HS-5 (cell line): ENCODE measurements at places on chromosomes 5 and 9.

DNA sequence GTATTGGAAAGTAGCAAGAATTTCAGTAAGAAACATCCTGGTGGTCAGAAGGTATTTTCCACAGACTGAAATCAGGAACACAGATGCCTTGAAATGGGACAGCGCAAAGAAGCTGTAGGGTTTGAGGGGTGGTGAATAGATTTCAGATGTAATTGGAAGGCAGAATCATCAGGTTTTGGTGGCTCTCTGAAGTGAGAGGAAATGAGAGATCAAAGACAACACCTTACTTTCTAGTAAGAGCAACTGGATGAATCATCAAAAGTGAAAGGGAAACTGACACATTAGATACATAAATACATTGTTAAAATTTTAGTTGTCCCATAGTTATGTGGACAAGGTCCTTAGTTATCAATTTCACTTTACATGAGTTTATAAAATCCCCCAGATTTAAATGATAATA lies 188.2 kb upstream of the SLC27A6 start:
- DNase-seq, result no peak

- peak; percentile 29 for DNase-seq
Measured at GRCh38 chr5:83972236-83972635, 251.6 kb upstream of the HAPLN1 start.

GRCh38 chr9:89822996-89823395 lies 218.2 kb downstream of the GADD45G start:
- no peak for DNase-seq

DNA sequence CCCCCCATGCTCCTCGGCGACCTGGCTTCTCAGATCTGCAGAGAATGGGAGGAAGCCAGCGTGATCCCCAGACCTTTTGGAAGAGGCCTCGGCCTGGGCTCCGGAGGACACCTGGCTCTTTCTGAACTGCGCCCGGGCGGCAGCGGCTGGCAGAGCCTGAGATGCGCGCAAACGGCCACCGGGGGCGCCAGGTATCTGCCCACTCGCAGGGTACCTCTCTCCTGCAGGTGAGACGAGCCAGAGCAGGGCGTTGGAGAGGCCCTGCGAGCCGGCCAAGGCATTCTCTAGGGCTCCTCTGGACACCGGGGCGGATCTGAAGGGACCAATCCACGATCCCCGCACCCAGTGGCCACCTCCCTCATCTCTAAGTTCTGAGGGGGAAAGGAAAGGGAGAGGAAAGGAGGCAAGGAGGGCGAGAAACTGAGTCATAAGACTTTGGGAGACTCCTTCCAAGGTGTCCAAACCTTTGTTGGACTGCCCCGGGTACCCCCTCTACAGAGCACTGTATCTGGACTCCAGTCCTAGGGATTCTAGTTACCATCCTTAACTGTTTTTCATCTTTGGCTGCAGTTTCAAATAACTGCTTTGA lies 55.0 kb upstream of the SLC46A2 start:
- DNase-seq, result no peak

DNA sequence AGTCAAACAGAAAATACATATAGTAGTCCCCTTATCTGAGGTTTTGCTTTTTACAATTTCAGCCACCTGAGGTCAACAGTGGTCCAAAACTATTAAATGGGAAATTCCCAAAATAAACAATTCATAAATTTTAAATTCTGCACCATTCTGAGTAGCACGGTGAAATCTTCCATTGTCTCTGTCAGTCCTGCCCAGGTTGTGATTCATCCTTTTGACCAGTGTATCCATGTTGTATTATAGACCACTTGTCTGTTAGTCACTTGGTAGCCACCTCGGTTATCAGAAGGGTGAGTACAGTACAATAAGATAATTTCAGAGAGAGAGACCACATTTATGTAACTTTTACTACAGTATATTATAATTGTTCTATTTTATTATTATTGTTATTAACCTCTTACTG lies 2.8 kb downstream of the CCDC152 start:
- no peak for DNase-seq

DNA sequence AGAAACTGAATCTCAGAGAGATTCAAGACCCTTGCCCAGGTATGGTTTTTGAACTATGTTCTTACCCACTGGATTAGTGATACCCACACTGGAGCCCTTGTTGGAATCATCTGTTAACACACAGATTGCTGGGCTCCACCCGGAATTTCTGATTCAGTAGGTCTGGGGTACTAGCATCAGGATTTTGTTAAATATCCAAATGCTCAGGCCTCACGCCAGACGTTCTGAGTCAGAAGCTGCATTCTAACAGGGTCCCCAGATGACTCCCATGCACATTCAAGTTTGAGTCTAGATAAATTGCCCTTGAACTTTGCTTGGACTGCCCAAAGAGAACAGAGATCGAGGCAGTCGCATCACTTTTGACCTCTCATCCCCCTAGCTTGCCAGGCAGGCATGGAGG lies 182.0 kb upstream of the WWC1 start:
- DNase-seq, result no peak

- DNase-seq, result no peak
Measured at GRCh38 chr5:151219789-151220188, 4.1 kb downstream of the CCDC69 start.

GRCh38 chr5:127563136-127563535 lies 45.7 kb downstream of the PRRC1 start:
- DNase-seq, result no peak

DNA sequence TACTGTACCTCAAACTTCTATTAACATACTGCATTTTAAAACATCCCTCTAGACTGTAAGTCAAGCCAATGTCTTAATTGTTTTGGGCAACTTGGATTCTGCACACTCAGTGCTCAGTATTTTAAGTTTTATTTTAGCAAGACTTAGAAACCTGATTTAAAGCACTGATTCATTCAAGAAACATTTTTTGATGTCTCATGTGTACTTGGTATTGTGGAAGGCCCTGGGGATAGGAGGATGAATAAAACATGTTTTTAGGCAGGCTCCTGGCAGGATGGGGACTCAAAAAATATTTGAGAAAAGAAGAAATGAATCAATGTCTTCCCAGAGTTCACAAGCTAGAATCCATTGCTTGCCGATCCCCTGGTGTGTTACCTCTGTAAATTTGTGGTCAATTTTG lies 334.0 kb upstream of the PUM3 start:
- DNase-seq, result peak; percentile 41

- DNase-seq, result peak; percentile 77
Measured at GRCh38 chr5:33261305-33261704, 179.5 kb upstream of the TARS1 start.

GRCh38 chr5:6542421-6543345 lies 90.2 kb downstream of the NSUN2 start:
- no peak for DNase-seq

DNA sequence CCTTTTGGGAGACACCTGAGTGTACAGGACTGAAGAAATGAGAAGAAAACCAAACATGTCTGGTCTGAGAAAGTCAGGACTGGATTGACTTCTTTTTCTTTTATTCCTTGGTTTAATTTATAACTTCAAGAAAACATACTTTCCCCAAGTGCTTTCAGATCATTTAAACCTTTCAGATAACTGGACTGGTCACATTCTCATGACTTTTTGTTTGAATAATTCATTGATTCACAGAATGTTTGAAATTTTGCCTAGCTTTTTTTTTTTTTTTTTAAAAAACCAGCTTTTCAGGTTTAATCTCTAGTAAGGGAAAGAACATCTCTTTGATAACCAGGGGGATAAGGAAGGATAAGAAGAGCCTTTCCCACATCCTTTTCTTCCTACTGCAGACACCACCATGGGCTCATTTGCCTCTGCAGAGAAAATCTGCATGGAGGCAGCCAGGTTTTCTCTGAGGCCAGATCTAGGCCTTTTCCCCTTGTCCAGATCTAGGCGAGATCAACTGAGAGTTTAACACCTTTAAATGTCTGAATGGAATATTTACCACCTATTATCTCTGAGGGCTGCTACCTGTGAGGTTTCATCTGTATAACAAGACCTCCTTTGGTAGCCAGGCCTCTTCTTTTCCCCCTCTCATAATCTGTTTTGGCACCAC lies 45.0 kb upstream of the SLC28A3 start:
- DNase-seq, result no peak

DNA sequence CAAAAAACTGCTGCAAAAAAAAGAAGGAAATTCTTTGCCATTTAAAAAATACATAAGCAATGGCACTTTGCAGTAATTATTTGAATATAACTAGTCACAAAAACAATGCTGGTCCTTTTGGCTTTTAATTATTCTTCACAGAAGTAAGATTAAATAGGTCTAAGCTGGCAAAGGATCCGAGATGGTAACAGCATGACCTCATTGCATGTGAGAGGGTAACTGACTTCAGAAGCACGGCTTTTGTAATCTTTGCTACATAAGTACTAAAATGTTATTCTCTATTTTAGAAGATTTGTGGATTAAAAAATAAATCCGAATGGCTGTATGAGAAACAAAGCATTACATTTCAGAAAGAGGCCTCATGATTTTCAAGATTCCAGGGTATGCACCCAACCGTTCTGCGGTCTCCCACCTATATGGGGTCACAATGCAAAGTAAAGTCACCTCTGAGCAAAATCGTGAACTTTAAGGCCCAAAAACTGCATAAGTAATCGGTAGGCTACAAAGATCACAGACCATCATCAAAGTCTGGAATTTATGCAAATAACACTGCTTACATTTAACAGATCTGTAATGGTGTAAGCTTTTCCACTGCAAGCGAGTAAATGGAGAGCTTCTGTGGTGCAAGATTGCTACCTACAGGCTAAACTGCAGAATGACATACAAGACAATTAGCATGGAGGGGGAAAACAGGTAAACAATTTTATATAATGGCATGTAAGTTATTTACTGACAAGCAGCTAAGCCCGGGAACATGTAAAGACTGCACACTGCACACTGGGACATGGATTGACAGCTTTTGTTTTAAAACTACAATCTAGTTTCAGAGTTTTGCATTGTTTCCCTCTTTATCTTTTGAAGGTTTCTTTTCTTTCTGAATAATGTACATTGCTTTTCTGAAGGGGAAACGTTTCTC lies 231.6 kb downstream of the SLF1 start:
- DNase-seq, result peak; percentile 16

DNA sequence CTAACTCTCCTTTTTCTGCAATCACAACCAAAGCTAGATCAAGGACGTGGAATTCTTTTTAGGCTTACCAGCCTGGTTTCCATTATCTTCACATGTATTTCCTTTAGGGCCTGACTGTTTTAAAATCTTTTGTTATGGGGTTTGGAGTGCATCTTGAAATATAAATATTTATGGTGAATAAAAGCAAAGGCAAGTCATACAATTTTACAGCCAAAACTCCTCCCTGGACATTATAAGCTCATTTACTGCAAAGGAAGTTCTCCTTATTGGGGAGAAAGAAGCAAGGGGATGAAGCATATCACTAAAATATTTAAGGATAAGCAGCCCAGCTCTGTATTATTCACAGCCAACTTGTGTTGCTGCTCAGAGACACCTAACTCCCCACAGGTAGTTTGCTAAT lies 132.2 kb upstream of the TARS1 start:
- no peak for DNase-seq
